ENCODE measurements at places on chromosomes 11 and 22.

GRCh38 chr11:109708184-109708583 lies 286.2 kb downstream of the C11orf87 start:
- no peak for DNase-seq

- no peak for DNase-seq
These were observed 109.5 kb downstream of the ETS1 start for GRCh38 chr11:128477811-128478210.

GRCh38 chr11:44379141-44380008 lies 69.4 kb upstream of the ALX4 start:
- DNase-seq = peak; percentile 5

GRCh38 chr22:41482319-41482935 lies 13.5 kb downstream of the ACO2 start:
- no peak for DNase-seq

- DNase-seq = no peak
These were observed 17.9 kb downstream of the GNAZ start for GRCh38 chr22:23088199-23088604.

GRCh38 chr11:91749251-91749650 lies 475.4 kb upstream of the FAT3 start:
- no peak for DNase-seq

- no peak for DNase-seq
These were observed 36.8 kb upstream of the LRRC32 start for GRCh38 chr11:76707293-76707825.

- no peak for DNase-seq
These were observed 60.0 kb downstream of the BARX2 start for GRCh38 chr11:129435499-129436245.

- DNase-seq = no peak
These were observed 9.8 kb upstream of the MPPED2 start for GRCh38 chr11:30595934-30596333.

DNA sequence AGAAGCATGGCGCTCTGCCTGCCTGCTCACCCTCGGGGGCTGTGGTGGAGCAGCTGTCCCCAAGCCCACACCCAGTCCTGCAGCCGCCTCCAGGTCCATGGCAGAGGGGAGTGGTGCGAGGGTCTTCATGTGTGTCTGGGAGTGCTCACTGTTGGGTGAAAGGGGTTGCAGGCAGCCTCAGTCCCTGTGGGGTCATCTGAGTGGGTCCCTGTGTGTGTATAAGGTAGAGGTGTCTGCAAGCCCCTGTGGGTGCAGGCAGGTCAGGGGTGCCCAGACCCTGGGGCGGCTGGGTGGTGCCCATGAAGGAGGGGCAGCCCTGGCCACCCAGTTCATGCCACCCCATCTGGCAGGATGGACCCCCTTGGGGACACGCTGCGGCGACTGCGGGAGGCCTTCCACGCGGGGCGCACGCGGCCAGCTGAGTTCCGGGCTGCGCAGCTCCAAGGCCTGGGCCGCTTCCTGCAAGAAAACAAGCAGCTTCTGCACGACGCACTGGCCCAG lies 4.9 kb downstream of the ALDH3B1 start:
- no peak for DNase-seq

DNA sequence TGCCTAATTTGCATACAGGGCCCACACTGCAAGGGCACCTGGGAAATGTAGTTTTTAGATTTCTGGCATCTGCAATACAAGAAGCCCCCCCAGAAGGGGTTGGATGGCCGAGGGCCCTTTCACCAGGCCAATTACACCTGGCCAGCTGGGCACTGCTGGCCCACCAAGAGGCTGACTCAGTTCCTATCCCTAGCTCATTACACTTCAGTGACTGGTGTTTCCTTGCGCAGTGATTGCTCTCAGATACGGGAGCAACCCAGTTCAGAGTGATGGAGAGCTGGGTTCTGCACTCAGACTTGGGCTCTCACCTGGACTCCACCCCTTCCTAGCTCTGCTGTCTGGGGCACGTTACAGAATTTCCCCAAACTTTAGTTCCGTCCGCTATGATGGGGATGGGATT lies 81.1 kb upstream of the SHANK2 start:
- no peak for DNase-seq

- DNase-seq = no peak
These were observed 12.7 kb downstream of the RPL3 start for GRCh38 chr22:39306456-39307361.

DNA sequence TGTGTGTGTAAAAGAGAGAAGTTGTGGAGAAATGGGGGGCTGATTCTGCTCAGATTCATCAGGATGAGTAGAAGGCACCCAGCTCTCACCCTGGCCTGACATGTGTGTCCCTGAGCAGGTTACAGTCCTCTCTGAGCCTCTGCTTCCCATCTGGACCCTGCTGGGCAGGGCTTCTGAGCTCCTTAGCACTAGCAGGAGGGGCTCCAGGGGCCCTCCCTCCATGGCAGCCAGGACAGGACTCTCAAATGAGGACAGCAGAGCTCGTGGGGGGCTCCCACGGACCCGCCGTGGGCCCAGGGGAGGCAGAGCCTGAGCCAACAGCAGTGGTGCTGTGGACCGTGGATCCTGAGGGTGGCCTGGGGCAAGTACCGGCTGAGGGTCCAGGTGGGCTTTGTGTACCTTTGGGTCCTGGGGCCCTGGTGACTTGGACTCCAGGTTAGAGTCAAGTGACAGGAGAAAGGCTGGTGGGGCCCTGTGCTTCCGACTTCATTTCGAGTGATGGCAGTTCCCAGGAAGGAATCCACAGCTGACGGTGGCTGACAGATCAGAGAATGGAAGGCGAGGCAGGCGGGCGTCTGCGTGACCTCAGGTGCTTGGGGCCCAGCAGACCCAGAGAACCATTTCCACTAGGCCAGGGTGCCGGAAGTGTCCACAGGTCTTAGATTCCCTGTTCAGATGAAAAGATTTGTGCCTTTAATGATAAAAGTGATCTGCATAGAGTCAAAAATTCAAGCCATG lies 21.9 kb downstream of the NEAT1 start:
- peak; percentile 47 for DNase-seq

All from left hindlimb (tissue), 1 donor.